Thoracic aorta (tissue), 2 donors: ENCODE measurements at places on chromosomes 13 and 19. TPM values are rescaled to one million over a fixed set of nuclear protein-coding genes. Genes with fewer than 3 reads are reported as not detected.
A peak's percentile ranks its signal among the peaks of the same experiment; 100 is the strongest.

DNA sequence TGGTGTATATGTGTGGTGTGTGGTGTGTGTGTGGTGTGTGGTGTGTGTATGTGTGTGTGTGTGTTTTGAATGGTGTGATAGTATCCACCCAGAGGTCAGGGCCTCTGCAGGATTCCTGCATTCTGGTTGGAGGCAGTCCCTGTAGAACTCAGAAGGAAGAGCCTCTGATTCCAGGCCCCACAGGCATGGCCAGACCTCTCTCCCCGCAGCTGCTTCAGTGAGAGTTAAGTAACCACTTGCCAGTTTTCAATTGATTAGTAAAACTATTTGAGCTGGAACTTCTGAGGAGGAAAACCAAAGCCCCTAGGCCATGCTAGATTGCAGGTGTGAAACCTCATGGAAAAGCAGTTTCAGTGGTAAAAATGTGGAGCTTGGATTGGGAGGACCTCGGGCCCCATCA, 2.1 kb downstream of the ATP12A start:
- H3K27ac ChIP-seq = no peak overlapping the region
- H3K27me3 ChIP-seq = peaks cover 6% of the 10 kb centered on the region
- DNase-seq = no peak
- H3K4me1 ChIP-seq = peaks cover 13% of the 10 kb centered on the region
- H3K4me3 ChIP-seq = no peak overlapping the region

GRCh38 chr13:113668491-113668971, 1.5 kb downstream of the GRK1 start:
- no peaks in the 10 kb centered on the region for H3K27me3 ChIP-seq
- H3K36me3 ChIP-seq = no peaks in the 10 kb centered on the region
- no peak for DNase-seq
- H3K4me3 ChIP-seq = no peak overlapping the region
- H3K27ac ChIP-seq = no peak overlapping the region

ADGRL1 gene
- total RNA-seq = 15.7 TPM

GRCh38 chr19:16202320-16203255, 4.9 kb downstream of the AP1M1 start:
- H3K36me3 ChIP-seq = peaks cover 48% of the 10 kb centered on the region
- DNase-seq = no peak
- H3K4me1 ChIP-seq = peaks cover 12% of the 10 kb centered on the region
- H3K4me3 ChIP-seq = no peak overlapping the region
- no peaks in the 10 kb centered on the region for H3K27me3 ChIP-seq
- no peak overlapping the region for H3K27ac ChIP-seq

DNA sequence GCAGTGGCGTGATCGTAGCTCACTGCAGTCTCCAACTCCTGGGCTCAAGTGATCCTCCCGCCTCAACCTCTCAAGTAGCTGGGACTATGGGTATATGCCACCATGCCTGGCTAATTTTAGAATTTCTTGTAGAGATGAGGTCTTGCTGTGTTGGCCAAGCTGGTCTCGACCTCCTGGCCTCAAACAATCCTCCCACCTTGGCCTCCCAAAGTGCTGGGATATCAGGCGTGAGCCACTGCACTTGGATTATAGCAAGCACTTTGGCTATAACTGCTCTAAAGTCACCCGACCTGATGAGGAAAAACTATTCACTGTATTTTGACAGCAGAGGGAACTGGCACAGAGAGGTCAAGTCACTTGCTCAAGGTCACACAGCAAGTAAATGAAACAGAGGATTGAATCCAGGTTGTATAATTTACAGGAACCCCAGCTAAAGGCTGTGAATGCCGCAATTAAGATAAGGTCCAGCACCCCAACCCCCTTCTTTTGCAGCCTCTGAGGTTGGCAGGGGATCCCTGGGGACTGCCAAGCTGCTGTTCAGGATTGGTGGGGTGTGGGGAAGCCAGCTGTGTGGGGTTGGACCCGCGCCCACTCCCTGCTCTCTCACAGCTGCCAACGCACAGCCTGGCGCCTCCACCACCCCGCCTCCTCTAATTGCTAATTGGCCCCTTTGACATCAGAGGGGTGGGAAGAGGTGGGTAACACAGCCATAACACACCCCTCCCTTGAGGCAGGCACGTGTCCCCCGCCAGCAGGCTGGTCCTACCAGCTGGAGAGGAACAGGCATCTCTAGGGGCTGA, 6.0 kb downstream of the TMIGD2 start:
- H3K27me3 ChIP-seq = no peaks in the 10 kb centered on the region
- no peak overlapping the region for H3K4me3 ChIP-seq
- H3K36me3 ChIP-seq = no peaks in the 10 kb centered on the region
- no peak overlapping the region for H3K27ac ChIP-seq
- DNase-seq = no peak

- no peaks in the 10 kb centered on the region for H3K27me3 ChIP-seq
- H3K36me3 ChIP-seq = no peaks in the 10 kb centered on the region
- H3K27ac ChIP-seq = no peak overlapping the region
- DNase-seq = no peak
Observed at GRCh38 chr13:105509981-105510762, 1025.3 kb downstream of the EFNB2 start.

OR7A5 gene
- not detected for total RNA-seq

ZNF878 gene
- total RNA-seq = not detected

- no peak for DNase-seq
- H3K4me3 ChIP-seq = no peak overlapping the region
- no peaks in the 10 kb centered on the region for H3K4me1 ChIP-seq
- H3K27ac ChIP-seq = no peak overlapping the region
- H3K27me3 ChIP-seq = no peaks in the 10 kb centered on the region
Observed at GRCh38 chr13:36706755-36707154, 32.9 kb downstream of the SERTM1 start.

DNA sequence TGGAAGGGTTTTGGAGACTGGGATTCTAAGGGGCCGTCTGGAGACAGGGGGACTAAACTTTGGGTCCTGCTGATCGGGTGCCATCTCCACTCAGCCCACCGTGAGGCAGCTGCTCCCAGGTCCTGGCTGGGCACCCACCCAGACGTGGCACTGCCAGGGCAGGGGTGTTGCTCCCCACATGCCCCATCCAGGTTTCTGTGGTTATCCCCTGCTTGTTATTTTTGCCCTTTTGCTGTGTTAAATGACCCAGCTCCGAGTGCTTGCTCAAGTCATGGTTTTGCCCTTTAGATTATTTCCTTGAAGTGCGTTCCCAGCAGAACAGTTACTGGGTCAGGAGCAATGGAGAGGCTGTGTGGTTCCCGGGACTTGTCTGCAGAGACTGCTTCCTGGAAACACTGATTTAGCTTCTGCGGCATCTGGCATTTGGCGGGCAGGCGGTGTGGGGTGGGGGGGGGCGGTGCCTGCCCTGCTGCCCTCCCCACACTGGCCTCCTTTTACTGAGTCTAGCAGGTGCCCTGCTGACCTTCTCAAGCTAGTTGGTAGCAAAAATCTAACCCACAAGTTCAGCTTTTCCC, 1.9 kb downstream of the RAB11B start:
- H3K4me1 ChIP-seq = peaks cover 33% of the 10 kb centered on the region
- peak overlapping the region; percentile 91 for H3K4me3 ChIP-seq
- no peaks in the 10 kb centered on the region for H3K36me3 ChIP-seq
- peak overlapping the region; percentile 100 for H3K27ac ChIP-seq

DNA sequence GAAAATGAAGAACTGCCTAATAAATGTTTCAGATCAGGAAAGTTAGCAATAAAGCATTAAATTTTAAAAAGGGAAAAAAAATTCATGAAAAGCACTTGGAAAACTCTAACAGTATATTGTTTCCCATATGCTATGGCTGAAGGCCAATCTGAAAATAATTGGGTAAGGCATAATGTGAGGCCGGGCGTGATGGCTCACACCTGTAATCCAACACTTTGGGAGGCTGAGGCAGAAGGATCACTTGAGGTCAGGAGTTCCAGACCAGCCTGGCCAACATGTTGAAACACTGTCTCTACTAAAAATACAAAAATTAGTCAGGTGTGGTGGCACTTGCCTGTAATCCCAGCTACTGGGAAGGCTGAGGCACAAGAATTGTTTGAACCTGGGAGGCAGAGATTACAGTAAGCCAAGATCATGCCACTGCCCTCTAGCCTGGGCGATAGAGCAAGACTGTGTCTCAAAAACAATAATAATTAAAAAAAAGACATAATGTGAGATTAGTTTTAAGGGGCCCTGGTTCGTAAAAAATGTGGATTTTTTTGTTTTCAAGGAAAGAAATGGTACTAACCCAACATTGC, 15.2 kb downstream of the INTS6 start:
- no peaks in the 10 kb centered on the region for H3K27me3 ChIP-seq
- no peak overlapping the region for H3K4me3 ChIP-seq
- no peaks in the 10 kb centered on the region for H3K4me1 ChIP-seq
- no peaks in the 10 kb centered on the region for H3K36me3 ChIP-seq
- DNase-seq = no peak
- no peak overlapping the region for H3K27ac ChIP-seq

SIAH3 gene
- total RNA-seq = not detected

DNA sequence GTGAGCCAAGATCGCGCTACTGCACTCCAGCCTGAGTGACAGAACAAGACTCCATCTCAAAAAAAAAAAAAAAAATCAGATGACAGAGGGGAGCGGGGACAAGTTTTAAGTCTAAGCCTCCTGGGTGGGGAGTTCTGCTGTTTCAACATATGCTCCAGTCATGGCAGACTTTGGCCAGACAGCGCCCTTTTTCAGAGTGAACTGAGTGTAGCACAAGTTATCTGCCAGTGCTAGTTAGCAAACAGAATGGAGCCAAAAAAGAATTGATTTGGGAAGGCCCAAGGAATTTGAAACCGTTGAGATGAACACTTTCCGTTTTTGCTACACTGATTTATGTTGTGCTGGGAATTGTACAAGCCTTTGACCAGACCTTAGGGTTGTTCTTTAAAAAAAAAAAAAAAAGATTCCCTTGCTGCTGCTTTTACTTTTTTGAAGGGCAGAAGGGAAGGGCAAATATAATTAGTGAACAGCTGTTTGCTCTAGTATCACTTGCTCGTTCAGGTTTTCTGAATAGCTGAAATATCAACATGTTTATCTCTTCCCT, 5.7 kb downstream of the ACTN4 start:
- peak overlapping the region; percentile 99 for H3K27ac ChIP-seq
- no peaks in the 10 kb centered on the region for H3K36me3 ChIP-seq
- peaks cover 62% of the 10 kb centered on the region for H3K4me1 ChIP-seq
- DNase-seq = no peak
- H3K4me3 ChIP-seq = peak overlapping the region; percentile 96
- H3K27me3 ChIP-seq = no peaks in the 10 kb centered on the region

GRCh38 chr19:42203700-42204099, 13.8 kb downstream of the DEDD2 start:
- no peak for DNase-seq
- H3K27me3 ChIP-seq = no peaks in the 10 kb centered on the region
- peaks cover 3% of the 10 kb centered on the region for H3K4me1 ChIP-seq
- no peak overlapping the region for H3K27ac ChIP-seq
- H3K36me3 ChIP-seq = peaks cover 44% of the 10 kb centered on the region

GRCh38 chr13:99507986-99508385, 6.7 kb downstream of the TM9SF2 start:
- peaks cover 28% of the 10 kb centered on the region for H3K4me1 ChIP-seq
- no peak for DNase-seq
- no peak overlapping the region for H3K27ac ChIP-seq
- H3K27me3 ChIP-seq = no peaks in the 10 kb centered on the region
